ENCODE measurements at places on chromosomes 7 and 10.

DNA sequence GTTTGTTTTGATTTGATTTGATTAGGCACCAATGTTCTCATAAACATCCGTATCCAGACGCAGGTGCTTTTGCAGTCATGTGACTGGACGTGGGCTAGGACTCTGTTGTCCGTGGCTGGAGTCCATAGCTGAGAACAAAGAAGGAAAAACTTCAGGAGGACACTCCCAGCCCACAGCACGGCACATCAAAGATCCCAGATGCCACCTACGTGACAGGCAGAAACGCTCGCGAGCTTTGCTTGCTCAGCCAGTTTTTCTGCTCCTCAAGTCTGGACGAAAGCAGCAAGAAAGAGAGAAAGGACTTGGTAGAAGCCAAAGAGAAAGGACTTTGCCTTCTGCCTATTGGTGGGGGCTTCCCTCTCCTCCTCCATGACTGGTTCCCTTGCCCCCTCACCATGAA lies 6.9 kb upstream of the ZKSCAN1 start:
- DNase-seq, result no peak

- no peak for DNase-seq
Observed at GRCh38 chr7:129343099-129343700, 91.0 kb upstream of the STRIP2 start.

- no peak for DNase-seq
Observed at GRCh38 chr7:1567049-1567771, 2.6 kb downstream of the PSMG3 start.

DNA sequence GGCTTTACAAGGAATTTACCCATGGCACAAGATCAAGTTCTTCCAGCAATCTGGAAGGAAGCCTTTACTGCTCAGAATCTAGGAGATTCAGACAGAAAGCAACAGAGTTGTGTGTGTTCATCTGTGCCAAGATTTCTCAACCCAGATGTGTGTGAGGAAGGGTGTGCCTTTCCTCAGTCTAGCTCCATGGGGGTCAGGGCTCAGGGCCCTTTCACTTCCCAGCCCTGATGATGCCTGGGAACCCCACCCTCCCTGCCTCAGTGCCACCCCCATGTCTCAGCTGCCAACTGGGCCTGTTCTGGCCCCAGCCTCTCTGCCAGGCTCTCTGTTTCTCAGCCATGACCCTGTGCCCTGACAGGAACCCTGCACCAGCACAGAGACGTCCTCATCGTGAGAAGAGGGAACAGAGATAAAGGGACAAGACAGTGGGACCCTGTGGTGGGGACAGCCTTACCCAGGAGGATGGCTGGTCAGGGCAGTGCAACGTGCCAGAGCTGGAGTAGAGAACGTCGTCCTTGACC lies 102.0 kb downstream of the VIPR2 start:
- DNase-seq, result no peak

DNA sequence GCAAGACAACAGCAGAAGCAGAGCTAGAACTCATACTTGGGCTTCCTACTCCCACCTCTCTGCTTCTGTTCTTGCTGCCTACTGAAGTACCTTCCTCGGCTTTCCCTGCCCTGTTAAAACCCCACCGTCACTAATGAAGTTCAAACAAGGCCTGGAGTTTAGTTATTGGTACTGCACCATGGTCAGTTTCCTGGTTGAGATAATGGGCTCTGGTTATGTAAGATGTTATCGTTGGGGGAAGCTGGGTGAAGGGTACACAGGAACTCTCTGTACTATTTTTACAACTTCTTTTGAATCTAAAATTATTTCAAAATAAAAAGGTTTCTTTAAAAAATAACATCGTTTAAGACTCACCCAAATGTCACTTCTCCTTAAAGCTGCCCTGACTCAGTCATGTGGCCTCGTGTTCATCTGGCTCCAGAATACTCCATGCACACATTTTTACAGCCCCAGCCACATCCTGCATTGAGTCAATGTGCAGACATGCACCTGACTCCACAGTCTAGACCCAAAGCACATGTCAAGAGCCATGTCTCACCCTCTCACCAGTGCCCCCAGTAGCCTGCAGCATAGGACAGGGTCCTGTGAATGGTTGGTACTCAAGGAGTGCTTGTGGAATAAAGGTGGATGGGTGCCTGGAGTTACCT lies 36.9 kb upstream of the AQP1 start:
- DNase-seq, result no peak

- no peak for DNase-seq
Observed at GRCh38 chr7:137402536-137403352, 59.2 kb upstream of the PTN start.

- no peak for DNase-seq
Observed at GRCh38 chr7:18974803-18975202, 142.6 kb downstream of the TWIST1 start.

DNA sequence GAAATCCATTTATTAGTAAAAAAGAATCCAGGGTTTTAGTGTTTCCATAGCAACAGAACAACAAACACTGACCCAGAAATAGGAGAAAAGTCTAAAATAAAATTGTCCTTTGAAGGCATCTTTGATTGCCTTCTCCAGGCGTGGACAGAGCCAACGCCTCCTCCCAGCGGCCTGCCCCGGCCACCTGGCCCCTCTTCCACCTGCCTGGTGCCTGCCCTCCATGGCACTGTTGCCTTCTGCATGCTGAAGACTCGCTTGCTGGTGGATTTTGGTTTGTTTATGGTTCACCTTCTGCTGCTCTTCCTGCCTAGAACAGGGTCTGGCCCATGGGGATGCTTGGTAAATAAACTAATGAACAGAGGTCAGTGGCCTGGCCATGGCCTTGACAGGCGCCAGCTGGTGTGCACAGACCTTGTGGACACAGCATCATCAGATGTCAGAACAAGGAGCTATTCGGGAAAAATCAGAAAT lies 107.4 kb downstream of the DYNC2I1 start:
- no peak for DNase-seq

DNA sequence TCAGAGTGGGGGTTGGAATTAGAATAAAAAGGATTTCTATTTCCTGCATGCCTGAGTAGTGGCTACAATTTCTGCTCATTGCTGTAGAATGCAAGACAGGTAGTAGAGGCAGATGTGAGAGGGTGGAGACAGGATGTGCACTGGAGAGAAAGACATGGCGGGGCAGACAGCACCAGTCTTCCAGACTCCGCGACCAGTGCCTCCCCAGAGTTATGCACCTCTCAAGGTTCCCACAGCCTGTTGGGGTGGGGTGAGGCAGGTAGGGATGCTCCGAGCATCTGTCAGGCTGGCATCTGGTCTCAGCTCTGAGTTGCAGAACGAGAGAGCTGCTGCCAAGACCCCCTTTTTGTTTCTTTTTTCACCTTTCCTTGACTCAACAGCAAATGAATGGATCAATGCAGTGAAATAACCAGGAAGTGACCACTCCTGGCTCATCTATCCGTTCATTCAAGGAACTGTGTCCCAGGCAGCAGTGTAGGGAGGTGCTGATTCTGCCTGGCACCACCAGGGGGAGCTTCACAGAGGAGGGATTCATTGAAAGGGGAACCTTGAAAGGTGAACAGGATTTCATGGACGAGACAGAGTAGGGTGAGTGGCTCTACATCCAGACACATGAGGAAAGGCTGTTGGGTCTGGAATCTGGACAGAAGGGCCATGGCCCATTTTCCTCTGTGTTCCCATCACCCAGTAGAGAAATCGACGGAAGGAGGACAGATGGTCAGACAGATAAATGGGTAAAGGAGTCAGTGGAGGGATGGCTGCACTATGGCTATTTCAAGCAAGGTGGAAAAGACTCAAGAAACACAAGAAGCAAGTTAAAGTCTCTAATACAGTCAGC lies 17.2 kb upstream of the SLC18A3 start:
- DNase-seq, result no peak
